ENCODE measurements at places on chromosomes 11 and 22.

GRCh38 chr11:17256512-17256911 lies 20.0 kb upstream of the NUCB2 start:
- DNase-seq: no peak

DNA sequence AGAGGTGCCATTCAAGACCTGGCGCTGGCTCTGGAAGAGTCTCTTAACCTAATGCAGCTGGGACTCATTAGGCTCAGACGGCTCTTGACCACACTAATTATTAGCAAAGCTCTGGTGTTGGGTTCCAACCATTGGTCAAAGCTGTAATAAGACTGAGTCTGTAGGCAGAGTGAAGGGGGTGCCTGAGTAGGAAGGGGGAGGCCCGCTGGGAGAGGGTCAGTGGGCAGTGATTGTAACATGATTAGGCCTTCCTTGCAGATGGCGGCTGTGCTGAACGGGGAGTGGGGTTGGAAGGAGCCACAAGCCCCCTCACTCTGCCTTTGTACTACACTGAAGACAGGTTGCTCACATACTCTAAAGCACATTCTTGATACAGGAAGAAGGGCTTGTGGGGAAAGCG lies 5.2 kb downstream of the SRPRA start:
- no peak for DNase-seq

DNA sequence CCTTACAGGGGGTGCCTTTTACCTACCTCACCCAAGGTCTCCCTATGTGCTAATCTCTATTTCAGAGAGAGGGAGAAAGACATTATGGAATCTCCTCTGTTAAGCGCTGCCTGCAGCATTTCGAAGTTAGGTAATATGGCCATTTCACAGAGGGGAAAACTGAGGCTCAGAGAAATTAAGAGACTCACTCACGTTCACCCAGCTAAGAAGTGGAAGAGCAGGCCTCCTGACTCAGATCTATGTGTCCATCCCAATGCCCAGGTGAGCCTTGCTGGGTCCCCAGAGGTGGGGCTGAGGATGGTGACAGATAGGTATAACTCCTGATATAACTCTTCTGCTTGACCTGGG lies 147.0 kb downstream of the FBXO7 start:
- DNase-seq: no peak

- no peak for DNase-seq
Measured at GRCh38 chr11:102933627-102934026, 21.9 kb downstream of the MMP13 start.

DNA sequence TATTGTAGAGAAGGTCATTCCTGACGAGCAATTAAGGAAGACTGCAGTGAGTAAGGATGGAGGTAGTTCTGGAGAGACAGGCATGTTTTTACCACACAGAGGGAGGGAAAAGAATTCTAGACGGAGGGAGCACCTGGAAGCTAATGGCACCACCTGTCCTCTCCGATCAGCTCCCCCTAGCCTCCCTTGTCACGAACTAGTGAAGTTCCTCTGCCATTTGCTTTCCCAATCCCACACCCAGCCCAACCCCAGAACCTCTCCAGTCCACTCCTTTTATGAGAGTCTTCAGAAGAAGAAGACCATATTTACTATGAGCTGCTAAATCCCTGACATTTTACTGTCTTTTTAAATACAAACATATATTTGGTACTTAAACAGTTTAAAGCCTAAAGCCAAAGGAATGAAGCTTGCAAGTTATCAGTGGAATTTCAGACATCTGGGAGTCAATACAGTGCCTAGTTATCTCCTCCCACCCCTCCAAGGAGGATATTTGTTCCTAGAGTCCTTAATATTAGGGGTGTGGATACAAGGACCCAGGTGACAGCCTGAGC lies 46.1 kb upstream of the HSPA8 start:
- DNase-seq: no peak

GRCh38 chr11:3156282-3156660 lies 8.8 kb downstream of the OSBPL5 start:
- DNase-seq: no peak

GRCh38 chr22:27445881-27446280 lies 355.7 kb downstream of the MN1 start:
- DNase-seq: no peak

- DNase-seq: no peak
Measured at GRCh38 chr11:133180201-133180600, 352.1 kb downstream of the OPCML start.

DNA sequence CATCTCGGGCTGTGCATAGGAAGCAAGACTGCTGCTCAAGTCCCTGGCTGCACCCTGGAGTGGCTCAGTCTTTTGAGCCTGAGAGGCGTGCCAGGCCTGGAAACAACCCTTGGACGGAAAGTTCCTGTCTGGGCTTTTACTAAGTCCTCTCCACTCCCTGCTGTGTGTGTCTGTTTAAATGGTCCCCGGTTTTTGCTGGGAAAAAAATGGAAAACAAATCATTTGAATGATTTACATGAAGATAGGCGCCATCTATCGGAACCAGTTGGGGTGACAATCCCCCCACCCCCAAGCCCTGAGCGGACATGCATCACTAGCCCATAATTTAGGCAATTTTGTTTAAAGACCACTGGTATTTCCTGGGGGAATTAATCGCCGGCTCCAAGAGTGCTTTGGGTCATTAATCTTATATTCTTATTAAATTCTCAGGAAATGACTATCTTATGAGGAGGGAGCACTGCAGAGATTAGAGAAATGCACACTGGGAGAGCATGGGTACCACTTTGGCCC lies 2.7 kb upstream of the GAB2 start:
- DNase-seq: peak; percentile 24

DNA sequence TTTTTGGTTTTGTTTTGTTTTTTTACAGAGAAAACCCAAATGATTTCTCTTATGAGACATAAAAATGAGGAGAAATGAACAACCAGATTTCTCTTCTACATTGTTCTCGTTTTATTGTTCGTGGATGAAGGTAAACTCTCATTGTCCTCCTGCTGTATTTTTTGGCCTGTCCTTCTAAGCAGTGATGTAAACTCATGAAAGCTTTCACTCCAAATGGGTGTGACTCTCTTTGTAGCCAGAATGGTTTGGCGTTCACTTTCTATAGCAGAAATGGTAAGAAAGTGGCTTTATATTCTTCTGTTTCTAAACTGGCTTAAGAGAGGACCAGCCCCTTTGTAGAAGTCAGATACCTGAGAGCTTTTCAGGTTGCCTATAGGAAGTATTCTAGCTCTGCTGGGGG lies 15.5 kb upstream of the BMAL1 start:
- no peak for DNase-seq

- DNase-seq: no peak
Measured at GRCh38 chr22:35802885-35803284, 85.2 kb downstream of the APOL5 start.

DNA sequence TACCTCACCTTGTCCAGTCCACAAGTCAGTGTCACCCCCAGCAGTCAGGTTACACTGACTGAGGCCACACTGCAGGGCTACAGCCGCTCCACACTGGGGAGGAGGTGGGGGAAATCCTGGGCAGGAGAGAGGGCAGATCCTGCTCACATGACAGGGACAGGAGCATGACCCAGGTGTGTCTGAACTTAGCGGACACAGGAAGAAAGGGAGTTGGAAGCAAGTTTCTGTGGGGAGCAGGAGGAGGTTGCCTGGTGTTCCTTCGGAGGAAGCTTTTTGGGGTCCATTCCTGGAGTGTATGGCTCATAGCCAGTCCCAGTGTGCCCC lies 5.9 kb downstream of the MMP11 start:
- no peak for DNase-seq

- DNase-seq: no peak
Measured at GRCh38 chr11:118046051-118046963, 30.6 kb upstream of the TMPRSS4 start.

GRCh38 chr11:63670433-63671321 lies 499 bp downstream of the ATL3 start:
- DNase-seq: peak; percentile 11

- no peak for DNase-seq
Measured at GRCh38 chr11:8250981-8251615, 12.6 kb downstream of the LMO1 start.

DNA sequence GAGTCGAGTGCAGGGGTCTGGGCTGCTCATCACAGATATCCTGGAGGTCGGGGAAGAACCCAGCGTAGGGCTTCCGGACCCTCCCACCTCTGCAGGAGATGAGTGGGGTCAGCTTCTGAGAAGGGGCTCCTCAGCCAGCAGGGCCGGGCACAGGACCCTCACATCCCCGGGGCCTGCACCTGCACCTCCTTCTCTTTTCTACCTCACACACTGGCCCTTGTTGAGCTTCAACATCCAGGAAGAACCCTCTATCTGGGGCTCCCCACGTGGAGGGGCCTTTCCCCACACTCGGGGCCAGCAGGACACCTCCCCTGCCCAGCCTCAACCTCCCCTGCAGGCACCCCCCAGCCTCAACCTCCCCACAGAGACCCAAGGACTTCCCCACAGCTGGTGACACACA lies 299.4 kb downstream of the CTTN start:
- DNase-seq: no peak

DNA sequence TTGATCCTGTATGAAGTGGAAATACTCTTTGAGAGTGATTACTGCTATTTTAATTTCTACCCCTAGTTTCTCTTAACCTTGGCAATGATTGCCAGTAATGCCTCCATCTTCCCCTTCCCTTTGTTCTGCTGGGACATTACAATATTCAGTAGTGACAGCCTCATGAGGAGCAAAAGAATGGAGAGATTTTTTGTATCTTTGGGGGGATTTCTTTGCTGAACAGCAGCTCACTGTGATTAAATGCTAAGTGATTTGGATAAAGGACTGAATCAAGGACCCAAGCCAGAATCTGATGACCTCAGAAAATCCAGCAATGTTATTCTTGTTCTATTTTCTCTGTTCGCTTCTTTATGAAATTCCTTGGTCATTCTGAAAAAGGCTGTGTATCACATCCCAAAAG lies 7.0 kb upstream of the SLC1A2 start:
- DNase-seq: no peak

GRCh38 chr11:117520201-117520600 lies 192.5 kb downstream of the CEP164 start:
- DNase-seq: no peak

- DNase-seq: no peak
Measured at GRCh38 chr11:69436041-69436982, 45.2 kb upstream of the LINC01488 start.

- DNase-seq: no peak
Measured at GRCh38 chr11:128238521-128239265, 348.7 kb downstream of the ETS1 start.

DNA sequence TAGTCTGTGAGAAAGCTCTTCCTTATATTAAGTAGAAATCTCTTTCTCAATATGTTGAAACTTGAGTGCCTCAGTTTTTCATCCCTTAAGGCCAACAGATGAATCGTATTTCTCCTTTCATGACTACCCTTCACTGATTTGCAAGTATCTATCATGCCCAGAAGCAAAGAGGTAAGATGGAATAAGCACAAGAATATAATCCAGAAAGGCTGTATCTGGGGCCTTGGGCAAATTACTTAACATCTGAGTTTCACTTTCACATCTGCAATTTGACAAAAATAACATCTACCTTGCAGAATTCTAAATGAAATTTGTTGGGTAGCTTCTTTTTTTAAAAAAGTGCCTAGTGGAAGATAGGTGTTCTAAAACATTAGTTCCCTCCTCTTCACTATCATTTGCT lies 552.4 kb upstream of the ANO5 start:
- DNase-seq: no peak

GRCh38 chr11:38935941-38936340 lies 2337.9 kb upstream of the RAG2 start:
- no peak for DNase-seq

GRCh38 chr11:12625438-12626071 lies 48.7 kb upstream of the TEAD1 start:
- no peak for DNase-seq

DNA sequence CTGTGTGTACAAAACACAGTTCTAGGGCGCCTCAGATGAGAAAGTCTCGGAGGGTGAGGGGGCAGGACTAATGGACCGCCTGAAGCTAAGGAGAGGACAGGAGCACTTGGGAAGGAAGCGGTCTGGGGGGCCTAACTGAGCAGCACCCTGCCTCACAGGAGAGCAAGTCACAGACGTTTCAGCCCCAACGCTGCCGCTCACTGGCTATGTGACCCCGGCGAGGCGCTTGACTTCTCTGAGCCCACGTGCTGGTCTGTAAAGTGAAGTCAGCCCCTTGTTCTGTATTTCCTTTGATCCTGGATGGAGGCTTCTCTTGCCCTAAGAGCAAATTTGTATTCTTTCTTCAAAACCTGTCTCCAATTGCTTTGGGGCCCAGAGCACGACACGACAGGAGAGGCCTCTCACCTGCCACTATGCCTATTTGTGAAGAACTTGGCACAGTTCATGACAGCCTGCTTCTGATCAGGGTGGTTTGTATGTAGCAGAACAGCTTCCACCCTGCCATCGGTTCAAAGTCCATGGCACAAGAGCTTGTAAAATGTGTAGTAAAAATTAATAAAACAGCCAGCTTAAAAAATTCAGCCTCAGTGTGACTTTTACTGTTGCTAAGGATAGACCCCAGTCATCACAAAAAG lies 59.1 kb downstream of the WNT11 start:
- DNase-seq: no peak

- no peak for DNase-seq
Measured at GRCh38 chr11:88332851-88333250, 4.7 kb downstream of the CTSC start.

- DNase-seq: no peak
Measured at GRCh38 chr11:4464216-4465159, 15.4 kb downstream of the OR52K2 start.

DNA sequence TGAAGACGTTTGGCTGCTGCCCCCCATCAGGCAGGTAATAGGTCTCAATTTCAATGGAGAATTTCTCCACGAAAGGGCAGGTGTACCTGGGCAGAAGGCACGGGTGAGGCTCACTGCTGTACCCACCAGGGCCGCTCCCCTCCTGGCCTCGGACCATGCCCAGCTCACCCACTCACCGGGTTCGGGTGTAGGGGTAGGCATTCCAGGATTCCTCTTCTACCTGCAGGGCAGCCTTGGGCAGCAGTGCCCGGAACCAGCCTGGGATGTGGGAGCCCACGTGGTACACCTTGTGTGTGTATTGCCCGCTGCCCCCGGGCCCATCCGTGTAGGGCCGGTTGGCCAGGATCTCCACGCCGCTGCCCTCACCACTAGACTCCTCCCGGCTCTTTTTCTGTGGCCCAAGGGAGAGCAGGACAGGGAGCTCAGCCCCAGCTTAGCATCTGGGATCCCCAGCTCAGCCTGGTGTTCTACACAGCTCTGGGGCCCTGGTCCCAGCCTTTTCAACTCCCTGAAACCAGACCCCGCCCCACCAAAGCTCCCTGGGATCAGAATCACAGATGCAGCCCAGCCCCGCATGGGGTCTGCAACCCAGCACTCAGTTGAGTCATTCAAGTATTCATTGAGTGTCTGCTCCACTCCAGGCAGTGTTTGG lies 2.7 kb downstream of the PITPNM1 start:
- no peak for DNase-seq

GRCh38 chr11:126380909-126381308 lies 25.4 kb downstream of the ST3GAL4 start:
- no peak for DNase-seq

- DNase-seq: no peak
Measured at GRCh38 chr11:105673089-105673488, 63.2 kb downstream of the GRIA4 start.

DNA sequence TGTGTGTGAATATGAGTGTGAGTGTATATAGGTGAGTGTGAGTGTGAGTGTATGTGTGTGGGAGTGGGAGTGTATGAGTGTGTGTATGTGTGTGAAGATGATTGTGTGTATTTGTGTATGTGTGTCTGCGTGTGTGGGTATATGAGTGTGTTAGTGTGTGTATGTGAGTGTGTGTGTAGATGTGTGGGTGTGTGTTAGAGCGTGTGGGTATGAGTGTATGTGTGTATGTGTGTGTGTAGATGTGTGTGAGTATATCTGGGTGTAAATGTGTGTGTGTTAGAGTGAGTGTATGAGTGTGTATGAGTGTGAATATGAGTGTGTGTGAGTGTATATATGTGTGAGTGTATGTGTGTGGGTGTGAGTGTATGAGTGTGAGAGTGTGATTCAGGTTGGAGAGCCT lies 11.1 kb upstream of the LRRC10B start:
- no peak for DNase-seq
